ENCODE measurements at places on chromosomes 11 and 22.

DNA sequence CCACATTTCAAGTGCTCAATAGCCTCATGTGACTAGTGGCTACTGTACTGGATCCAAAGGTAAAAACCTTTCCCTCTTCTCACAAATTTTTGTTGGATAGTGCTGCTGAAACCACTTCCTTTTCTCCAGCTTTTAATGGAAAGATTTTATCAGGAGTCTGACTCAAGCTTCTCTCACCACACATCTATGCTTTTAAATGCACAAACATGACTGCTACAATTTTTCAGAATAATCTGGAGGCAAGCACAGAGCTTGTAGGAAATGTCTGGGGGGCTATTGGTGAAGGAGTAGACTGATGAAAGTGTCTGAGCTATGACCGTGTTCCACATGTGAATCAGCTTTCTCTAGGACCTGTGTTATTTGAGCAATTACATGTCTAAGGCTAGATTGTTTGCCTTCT, 101.1 kb upstream of the FAT3 start:
- no peak for DNase-seq

GRCh38 chr11:85086504-85087284, 540.5 kb downstream of the DLG2 start:
- no peak for DNase-seq

GRCh38 chr11:46295312-46296058, 18.0 kb downstream of the CREB3L1 start:
- DNase-seq = peak; percentile 25

DNA sequence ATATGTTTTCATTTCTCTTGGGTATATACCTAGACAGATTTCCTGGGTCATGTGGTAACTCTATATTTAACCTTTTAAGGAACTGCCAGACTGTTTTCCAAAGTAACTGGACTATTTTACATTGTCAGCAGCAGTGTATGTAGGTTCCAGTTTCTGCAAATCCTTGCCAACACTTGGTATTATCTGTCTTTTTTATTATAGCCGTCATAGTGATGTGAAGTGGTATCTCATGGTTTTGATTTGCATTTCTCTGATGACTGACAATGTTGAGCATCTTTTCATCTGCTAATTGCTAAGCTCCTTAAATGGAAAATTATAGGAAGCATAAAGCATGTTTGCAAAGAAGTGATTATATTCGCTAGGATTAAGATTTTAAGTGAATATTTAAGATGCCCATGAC, 13.9 kb downstream of the NNMT start:
- no peak for DNase-seq

DNA sequence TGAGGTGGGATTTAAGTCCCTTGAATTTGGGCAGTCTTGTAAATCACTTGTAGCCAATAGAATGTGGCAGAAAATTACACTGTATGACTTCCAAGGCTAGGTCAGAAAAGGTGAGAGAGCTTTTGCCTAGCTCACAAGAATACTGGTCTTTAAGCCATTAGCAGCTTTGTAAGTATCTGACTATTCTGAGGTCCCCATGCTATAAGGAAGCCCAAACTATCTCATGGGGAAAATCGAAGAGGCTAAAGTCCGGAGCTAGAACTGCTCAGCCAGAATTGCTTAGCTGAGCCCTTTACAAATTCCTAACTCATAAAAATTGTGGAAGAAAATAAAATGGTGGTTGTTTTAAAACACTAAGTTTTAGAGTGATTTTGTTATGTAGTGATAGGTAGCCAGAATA, 13.0 kb downstream of the FAR1 start:
- no peak for DNase-seq

DNA sequence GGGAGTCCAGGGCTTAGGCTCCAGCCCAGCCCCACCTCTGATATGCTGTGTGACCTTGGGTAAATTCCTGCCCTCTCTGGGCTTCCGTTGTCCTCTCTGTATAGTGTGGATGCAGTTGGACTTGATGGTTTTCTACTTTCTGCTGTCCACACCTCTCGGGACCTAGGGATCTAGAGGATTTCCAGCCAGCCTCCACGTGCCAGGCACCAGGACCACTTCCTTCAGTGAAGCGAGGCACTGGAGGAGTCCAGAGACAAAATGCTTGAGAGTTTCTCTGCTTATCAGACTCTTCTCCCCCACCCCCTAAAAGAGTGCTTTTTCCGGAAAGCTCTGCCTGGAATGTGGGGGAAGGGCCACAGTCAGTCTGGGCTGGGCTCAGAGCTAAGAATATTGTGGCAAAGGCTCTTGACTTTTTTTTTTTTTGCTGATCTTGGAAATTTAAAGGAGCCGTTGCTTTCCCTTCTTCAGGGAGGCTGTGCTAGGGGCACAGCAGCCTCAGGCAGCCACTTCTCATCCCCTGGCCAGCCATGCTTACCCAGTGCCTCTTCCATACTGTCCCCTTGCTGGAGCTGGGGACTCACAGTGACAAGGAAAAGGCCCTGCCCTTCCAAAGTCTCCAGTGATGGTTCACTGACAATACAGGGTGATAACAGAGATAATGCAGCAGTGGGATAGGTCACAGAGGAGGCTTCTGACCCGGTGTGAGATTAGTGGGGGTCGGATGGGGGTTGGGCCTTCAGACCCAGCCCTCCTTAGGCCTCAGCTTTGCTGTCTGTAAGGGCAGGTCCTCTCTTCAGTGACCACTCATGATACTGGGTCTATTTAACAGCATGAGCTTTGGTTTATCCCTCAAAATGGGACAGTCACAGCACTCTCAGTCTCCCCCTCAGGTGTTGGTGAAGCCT, 2.9 kb upstream of the SERPINH1 start:
- no peak for DNase-seq

- DNase-seq = no peak
Measured at GRCh38 chr11:75380716-75381420, 18.4 kb upstream of the RPS3 start.

- DNase-seq = no peak
Measured at GRCh38 chr22:22709719-22710445, 65.5 kb downstream of the GGTLC2 start.
